ENCODE measurements at places on chromosomes 16 and 17.

GRCh38 chr17:48439110-48439850 is 9.3 kb upstream of the SKAP1 start:
- no peak for DNase-seq

DNA sequence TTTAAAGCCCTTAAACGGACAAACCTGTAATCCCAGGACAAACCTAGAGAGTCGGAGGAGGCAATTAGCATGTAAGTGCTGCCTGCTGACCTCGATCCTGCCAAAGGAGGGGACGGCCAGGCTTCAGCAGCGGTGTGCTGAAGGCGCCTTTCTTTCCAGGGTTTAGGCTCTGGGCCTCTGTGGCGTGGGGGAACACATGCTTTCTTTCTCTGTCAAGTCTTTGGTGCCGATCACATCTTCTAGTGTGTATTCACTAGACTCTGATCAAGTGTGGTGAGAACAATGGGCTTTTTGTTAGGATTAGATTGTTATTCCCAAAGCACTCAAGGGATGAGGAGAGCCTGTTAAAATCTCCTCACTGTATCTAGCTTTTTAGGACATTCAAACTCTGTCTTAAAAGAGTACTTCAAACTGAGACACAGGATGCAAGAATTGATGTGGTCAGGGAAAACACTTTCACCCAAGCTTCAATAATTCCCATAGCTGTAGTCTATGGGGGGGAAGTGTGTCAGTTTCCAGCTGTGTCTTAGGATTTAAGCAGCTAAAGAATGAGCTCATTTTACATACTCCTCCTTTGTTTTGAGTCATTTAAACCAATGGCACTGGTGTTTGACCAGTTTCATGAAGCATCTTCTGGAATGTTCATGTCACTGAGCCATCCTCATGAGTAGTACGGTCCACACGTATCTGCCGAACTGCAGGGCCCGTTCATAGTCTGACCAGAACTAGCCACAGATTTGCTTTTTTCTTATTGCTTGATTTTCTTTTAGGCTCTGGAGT is 51.2 kb downstream of the RPA1 start:
- no peak for DNase-seq

DNA sequence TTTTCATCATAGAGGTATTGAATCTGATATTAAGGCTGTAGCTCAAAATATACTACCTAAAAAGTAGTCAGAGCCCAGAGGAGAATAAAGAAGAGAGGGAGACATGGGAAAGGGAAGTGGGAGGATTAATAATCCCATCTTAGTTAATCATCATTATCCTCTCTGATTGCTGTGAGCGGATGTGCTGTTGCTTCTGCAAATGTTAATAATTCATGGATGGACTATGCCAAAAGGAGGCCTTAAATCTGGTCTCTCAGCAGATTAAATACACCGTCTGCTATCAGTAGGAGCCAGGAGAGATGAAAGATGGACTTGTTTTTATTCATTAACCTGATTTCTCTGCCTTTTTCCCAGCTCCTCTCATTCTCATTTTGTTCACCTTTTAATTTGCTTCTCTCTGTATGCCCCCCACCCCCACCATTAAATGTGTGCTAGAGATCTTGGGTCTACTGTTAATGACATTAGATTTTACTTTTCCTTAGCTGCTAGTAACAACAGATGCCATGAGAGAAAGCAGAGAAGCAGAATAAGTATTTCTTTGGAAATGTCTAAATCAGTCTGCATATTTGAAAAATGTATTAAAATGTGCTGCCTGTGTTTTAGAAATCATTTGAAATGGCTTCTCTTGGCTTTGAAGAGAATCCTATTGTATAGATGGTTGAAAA is 44.2 kb downstream of the NUP93 start:
- no peak for DNase-seq

DNA sequence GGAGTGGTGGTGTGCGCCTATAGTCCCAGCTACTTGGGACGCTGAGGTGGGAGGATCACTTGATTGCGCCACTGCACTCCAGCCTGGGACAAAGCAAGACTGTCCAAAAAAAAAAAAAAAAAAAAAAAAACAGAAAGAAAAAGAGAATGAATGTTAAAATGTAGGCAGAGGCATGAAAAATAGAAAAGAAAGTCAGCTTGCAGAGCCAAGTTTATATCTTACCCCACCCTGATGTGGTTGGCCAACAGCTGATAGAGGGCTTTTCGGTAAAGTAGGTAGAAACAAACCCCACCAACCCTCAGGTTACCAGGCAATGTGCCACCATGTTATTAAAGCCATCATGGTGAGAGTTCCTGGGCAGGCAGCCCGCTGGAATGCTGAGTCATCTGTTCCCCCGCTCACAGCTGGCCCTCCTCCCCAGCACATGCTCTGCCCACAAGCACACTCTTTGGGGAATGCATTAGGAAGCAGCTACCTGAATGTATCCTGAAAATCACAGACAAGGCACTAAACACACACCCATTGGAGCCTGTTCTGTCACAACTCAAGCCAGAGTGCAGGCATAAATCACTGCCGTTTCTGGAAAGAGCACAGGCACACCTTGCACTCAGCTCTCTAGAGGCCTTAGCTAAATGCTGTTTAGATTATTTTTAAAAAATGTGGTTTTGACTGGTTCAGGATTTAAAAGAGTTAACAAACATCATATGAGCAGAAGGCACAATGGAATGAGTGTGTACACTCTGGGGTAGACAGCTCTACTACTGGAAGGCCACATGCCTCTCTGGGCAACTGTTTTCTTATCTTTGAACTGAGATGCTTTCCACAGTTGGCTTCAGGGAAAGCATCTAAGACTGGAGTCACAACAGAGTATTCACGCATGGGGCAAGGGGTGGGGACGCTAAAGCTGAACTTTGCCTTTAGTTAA is 128.5 kb downstream of the PARN start:
- peak; percentile 84 for DNase-seq

- DNase-seq, result no peak
Measured at GRCh38 chr17:61065263-61065773, 334.3 kb upstream of the TBX2 start.

DNA sequence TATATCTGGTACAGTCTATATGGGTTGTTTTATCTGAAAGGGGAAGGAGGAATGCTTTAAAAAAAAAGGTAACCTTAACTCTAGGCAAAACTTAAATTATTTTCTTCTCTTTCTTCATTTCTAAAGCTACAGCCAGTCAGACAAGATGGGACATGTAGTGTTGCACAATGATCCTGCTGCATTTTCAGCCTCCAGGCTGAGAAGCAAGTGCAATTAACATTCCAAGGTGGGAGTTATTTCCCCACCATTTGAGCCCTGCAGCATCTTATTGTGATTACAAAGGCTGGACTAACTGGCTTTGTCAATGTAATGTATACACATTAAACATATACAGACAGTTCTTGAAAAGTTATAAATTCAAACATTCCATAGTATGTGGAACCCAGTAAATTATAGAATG is 22.6 kb upstream of the NF1 start:
- DNase-seq, result no peak

- no peak for DNase-seq
Measured at GRCh38 chr16:57648125-57648524, 19.7 kb downstream of the ADGRG1 start.

DNA sequence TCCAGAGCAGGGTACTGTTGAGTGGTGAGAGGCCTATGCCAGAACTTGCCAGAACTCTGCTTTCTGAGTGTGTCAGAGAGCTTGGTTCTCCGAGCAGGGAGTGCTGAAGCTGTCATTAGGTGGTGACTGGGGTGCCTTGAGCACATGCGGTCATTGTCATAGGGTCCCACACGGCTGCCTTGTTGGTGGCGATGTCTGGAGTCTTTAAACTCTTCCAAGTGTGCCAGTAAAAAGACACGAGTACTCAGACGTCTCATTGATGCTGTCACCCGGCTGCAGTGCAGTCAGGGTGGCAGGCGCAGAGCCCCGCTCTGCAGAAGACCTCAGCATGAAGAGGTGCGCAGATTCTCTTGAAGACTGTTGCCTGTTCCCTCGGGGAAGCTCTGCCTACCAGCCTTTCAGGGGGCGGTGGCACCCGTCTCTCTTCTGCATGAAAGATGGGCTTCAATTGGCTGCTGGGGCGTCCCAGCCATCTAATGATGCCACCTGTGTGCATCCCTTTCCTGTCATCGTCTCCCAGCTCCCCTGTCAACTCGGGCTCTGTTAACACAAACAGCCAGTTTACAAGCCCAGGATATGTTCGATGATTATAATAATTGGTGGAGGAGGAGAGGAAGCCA is 58.3 kb downstream of the NKD1 start:
- DNase-seq, result no peak

DNA sequence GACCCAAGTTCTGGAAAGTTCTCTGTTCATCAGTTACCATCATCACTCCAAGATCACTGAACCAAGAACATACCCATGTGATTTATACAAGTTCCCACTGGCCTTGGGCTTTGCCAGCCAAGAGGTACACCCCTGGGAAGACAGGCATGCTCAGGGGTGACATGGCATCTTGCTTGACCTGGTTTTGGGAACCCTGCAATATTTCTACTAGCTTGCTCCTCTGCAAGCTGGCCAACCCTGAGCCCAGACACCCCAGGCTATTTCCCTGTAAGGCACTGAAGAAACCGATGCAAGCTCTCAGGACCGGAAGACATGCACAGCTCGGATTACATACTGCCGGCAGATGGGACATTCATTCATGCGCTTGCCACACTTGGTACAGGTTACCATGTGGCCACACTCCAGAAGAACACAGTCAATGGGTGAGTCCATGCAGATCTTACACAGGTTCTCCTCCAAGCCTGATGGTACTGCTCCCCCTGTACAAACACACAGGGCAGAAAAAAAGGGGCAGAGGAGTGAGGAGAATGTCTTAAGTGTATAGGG is 31.4 kb downstream of the LIG3 start:
- peak; percentile 42 for DNase-seq

GRCh38 chr17:78105551-78105950 is 23.0 kb downstream of the TMC6 start:
- no peak for DNase-seq

GRCh38 chr16:31700200-31700529 is 172.5 kb downstream of the AHSP start:
- no peak for DNase-seq

DNA sequence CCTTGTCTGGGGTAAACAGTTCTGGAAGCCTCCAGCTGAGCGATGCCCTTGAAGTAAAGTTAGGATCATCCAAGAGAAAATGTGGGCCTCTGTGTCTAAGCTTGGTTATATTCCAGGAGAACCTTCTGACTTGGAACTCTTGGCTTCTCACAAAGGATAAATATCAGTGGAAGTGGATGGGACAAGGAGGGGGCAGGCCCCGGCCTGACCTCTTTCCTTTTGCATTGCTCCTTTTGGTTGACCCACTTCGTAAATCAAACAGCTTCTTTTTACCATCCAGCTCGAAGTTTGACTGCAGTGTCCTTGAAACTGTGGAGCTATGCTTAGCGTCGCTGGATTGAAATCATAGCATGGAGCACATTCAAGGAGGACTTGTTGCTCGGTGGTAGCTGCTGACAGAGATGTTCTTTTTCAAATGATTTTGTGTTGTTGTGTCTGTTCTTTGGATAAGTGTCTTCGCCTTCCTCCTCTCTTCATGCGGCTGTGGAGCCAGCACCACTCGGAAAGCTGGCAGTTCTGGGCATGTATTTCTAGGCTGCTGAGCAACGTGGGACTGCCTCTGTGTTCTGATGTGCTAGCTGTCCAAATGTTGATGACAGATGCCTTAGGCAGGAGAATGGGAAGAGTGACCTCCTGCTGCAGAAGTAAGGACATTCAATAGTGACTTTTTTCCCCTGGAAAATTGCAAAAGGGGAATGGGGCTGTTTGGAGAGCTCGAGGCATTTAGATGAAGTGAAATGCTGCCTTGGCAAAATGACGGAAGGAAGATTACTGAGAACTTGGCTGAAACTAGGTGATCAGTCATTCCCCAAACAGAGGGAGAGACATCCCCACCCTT is 4.5 kb downstream of the MINK1 start:
- no peak for DNase-seq

GRCh38 chr17:78875363-78876093 is 27.5 kb downstream of the CEP295NL start:
- no peak for DNase-seq

DNA sequence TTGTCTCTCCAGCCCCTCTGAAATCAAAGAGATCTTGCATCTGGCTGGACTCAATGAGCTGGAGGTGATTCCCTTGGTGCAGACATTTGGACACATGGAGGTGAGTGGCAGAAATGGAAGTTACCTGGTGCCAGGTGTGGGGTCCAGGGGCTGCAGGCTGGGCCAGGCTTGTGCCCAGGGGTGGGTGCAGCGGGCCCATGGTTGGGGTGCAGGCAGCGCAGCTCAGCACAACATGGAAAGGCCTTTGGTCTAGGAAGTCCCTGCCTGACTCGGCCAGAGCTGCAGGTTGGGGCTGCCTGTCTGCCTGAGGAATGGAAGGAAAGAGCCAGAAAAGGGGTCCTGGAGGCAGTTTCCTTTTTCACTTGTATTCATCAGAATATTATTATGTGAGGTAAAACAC is 10.2 kb upstream of the OGFOD3 start:
- no peak for DNase-seq

- no peak for DNase-seq
Measured at GRCh38 chr17:1967213-1967612, 57.9 kb downstream of the RTN4RL1 start.

DNA sequence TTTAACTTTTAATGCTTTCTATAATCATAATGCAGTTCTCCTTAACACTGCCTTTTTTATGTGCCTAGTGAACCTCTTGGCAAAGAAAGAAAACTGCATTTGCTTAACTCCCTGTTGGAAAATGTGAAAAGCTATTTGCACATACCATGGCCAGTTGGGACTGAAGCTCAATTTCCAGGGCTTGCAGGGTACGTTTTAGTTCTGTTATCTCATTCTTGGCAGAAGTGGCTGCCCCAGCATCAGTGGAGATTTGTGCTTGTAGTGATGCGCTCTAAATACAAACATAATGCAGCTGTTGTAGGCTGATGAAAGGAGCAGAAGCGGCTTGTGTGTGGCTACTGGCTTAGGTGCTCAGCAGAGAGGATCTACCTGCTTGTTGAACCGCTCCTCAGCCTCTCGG is 3.7 kb downstream of the KRT24 start:
- no peak for DNase-seq

GRCh38 chr16:12690024-12690423 is 113.7 kb downstream of the CPPED1 start:
- no peak for DNase-seq

- DNase-seq, result no peak
Measured at GRCh38 chr16:81707411-81708265, 71.5 kb upstream of the PLCG2 start.
